AG04450 (cell line): ENCODE measurements at places on chromosomes 5 and 9.

GRCh38 chr9:123861086-123861755 lies 68.7 kb downstream of the DENND1A start:
- no peak for DNase-seq

- no peak for DNase-seq
These were observed 271.6 kb downstream of the RAB3C start for GRCh38 chr5:58854441-58854840.

DNA sequence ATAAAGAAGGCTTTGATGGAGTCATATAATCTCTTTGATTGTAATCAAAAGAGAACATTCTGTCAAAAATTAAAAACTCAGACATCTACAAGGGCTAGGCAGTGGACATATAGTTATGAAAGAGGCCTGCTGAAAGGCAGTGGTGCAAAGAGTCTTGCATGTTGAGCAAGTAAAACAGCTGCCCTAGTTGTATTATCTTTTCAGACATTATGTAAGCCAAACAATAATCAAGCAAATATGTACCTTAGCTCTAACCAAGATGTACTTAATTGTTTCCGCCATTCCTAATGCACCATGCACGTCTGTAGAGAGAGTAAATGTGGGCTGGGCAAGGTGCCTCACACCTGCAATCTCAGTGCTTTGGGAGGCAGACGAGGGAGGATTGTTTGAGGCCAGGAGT lies 14.3 kb downstream of the GAPT start:
- no peak for DNase-seq

DNA sequence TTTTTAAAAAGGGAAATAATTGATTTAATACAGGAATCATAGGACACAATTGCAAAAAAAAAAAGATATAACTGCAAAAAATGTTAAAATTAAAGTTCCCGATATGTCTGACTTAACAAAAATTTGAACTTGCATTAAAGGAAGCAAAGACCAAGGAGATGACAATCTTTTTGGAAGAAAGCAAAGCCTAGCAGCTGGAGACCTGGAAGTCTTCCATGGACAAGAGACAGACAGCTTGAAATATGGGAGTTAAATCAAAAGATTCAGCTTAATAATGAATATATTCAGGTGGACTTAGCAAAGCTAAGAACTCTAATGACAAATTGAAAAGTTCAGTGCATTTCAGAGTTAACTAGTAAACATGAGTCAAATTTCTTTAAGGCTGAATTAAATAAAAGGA lies 568.7 kb upstream of the RGMB start:
- DNase-seq, result no peak

DNA sequence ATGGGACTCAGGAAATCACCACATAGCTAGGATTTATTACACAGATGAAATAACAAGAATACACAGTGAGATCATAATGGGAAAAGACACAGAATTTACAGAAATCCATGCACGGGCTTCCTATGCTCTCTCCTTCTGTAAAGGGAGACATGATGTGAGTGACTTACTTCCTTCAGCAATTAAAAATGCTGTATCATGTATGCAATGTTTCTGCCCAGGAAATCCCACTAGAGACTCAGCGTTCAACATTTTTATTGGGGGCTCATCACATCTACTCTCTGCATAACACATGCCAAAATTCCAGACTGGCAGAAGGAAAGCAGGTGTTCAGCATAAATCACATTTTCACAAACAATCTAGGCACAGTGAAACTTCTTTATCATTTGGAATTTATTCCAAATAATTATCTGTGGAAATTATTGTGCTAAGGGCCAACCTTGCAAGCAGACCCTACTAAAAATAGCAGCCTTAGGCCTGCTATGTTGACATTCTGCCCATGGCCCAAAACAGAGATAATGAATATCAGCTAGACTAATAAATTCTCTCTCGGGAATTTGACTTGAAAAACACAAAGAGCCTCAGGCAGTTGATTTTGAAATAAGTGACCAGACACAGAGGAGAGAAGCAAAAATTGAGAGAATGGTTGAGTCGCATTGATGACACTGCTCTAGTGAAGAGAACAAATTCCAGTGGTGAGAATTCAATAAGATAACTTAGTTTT lies 31.4 kb upstream of the SELENOP start:
- DNase-seq, result no peak

- no peak for DNase-seq
These were observed 428.0 kb downstream of the ACTL7B start for GRCh38 chr9:108427751-108428150.

DNA sequence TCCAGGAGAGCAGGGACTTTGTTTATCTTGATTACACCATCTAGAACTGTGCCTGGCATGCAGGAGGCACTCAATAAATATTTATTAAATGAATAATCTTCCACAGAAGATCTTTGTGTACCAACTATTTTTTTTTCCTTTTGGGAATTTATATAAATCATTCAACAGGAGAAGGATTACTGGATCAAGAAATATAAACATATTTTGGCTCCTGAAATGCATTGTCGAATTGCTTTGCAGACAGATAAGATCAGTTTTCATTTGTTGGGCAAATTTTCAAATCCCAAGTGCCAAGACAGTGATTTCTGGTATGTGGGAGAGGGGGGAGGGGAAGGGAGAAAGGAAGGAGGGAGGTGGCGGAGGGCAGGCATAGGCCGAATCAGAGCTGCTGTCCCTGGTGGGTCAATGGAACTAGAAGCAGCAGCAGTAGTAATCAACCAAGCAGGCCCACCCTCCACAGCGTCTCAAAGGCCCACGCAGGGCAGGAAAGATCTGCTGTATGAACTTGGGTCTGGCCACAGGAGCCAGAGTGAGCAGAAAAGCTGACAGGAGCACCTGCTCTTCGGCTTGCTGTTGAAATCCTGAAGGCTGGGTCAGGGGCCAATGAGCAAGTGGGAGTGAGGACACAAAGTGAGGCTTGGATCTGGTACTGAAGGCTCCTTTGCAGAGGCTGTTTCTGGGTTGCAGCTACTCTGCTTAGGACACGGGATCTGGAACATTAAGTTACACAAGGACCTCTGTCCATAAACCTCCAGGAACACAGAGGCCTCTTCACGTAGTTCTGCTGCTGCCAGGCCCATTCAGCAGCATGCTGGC lies 15.8 kb upstream of the TRAF1 start:
- DNase-seq, result no peak

GRCh38 chr5:52709167-52709925 lies 78.4 kb upstream of the ITGA1 start:
- DNase-seq, result no peak

DNA sequence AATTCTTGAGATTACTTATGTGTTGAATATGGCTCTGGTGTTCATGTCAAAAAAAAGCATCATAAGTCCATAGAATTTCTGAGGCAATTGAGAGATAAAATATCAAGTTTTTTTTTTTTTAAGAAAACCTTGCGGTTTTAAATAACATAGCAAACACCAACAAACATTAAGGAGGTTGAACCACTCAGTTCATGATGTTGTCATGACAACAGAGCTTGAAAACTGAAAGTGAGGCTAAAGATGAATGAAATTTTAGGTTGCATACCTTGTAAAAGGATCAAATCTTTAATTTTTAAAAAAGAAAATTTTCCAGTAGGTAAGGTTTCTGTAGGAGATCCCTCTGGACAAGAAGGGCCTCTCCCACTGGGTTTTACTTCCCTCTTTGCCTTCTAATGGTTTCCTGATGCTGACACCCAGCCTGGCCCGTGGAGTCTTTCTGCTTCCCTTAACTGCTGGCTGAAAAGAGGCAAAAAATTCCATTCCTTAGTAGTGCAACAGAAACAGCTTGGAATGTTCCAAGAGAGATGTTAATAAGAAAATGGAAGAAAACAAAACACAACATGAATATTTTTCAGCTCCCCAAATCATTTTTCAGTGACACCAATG lies 60.0 kb upstream of the FER start:
- no peak for DNase-seq

DNA sequence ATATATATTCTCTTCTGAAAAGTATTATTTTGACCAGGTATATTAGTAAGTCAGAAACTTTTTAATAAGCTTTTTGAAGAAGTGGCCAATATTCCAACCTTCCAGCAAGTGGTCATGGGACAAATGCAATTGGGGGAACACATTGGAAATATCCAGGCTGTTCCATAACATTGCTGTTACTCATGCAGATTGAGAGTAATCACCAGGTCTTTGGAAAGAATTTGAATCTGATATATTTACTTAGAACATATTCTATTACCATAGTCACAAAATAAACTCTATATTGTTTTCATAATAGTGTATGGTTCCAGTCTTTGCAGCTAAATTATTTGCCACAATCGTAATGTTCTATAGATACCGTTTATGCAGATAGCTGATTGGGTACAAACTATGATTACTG lies 102.8 kb downstream of the TAF11L14 start:
- DNase-seq, result no peak

DNA sequence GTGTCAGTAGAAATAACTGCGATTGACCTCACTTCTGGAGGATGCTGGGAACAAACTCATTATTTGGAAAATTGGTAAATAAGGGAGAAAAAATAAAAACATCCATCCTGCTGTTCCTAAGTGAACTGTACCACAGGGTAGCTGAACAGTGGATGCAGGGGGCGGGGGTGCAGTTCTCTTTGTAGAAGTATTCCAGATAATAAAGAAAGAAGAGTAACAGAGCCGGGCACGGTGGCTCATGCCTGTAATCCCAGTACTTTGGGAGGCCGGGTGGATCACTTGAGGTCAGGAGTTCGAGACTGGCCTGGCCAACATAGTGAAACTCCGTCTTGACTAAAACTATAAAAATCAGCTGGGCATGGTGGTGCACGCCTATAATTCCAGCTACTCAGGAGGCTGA lies 132.1 kb downstream of the COL23A1 start:
- DNase-seq, result no peak

GRCh38 chr5:139925216-139925562 lies 117.9 kb downstream of the NRG2 start:
- no peak for DNase-seq

DNA sequence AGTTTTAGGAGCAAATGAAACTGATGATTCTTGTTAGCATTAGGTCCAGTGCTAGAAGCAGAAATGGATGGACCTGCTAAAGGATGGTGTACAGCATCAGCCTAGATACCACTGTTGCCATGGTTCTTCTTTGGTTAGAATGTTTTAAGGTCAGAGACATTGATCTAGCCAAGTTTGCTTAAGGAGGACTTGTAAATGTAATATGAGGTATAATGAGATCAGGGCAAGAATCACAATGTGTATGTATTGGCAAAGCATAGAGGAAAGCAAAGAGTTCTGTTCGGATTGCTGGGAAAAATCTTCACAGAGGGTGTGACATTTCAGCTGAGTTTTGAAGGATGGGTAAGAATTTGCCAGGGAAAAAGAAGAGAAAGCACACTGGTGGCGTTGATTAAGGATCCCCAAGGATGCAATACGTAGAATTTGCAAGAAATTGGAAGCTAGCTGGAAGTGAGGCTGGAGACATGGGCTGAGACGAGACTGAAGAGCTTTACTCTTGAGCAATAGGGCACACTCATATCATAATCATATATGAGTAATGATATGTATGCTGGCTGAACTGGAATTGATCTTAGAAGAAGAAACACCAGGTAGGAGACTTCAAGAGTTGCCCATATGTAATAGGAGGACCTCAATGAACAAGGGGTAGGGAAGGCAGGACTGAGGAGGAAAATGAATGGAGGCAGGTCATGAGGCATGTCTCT lies 102.0 kb downstream of the ZNF462 start:
- DNase-seq, result no peak

- no peak for DNase-seq
These were observed 239.4 kb downstream of the LURAP1L start for GRCh38 chr9:13013991-13014883.

GRCh38 chr5:82534986-82535385 lies 256.8 kb upstream of the RPS23 start:
- no peak for DNase-seq

DNA sequence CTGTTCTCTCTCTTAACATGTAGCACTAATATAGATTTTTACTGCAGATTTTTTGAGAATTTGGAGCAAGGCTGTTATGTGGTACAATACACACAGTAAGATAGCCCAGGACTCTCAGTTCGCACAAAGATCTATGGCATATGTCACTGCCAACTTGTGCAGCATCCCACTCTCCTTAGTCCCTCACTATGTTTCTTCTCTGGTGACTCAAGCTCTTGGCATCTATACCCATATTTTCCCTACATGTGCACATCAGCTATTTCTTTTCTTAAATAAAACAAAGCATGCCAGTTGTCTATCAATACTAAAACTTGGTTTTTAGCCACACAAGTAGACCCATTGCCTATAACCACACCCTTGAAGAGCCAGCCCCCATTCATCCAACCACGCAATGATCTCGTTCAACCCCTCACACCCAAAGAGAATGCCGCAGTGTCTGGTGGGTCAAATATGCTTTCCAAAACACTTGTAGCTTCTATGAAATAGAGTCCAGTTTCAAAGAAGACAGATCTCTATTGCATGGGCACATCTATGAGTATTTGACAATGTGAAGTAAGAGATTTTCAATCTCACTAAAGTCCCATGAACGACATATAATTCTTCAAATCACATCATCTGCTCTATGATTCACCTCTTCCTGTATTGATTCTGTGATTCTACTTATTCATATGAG lies 18.2 kb upstream of the IL7R start:
- no peak for DNase-seq

- no peak for DNase-seq
These were observed 1.6 kb downstream of the LMX1B start for GRCh38 chr9:126615245-126615790.

DNA sequence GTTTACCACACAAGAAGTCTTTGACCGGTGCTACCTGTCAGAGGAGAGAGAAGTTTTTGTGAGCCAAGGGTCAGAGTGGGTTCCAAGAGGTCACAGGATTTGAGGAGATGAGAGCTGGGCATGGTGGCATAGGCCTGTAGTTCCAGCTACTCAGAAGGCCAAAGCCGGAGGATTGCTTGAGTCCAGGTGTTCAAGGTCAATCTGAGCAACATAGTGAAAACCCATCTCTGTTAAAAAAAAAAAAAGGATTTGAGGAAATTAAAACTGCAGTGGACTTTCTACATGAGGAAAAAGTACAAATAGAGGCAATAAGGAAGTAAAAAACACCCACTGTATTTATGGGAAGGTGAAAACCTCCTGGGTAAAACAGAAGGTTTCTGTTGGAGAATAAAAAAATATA lies 63.8 kb downstream of the PHAX start:
- DNase-seq, result no peak

DNA sequence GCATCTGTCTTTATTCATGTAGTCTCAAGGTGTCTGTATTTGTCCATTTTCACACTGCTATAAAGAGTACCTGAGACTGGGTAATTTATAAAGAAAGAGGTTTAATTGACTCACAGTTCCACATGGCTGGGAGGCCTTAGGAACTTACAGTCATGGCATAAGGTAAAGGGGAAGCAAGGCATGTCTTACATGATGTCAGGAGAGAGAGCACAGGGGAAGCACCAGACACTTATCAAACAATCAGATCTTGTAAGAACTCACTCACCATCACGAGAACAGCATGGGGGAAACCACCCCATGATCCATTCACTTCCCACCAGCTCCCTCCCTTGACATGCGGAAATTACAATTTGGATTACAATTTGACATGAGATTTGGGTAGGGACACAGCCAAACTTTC lies 44.2 kb downstream of the NLN start:
- no peak for DNase-seq
